Keratinocyte (primary cell): ENCODE measurements at places on chromosomes 3 and 15. TPM values are rescaled to one million over a fixed set of nuclear protein-coding genes. Genes with fewer than 3 reads are reported as not detected.

DNA sequence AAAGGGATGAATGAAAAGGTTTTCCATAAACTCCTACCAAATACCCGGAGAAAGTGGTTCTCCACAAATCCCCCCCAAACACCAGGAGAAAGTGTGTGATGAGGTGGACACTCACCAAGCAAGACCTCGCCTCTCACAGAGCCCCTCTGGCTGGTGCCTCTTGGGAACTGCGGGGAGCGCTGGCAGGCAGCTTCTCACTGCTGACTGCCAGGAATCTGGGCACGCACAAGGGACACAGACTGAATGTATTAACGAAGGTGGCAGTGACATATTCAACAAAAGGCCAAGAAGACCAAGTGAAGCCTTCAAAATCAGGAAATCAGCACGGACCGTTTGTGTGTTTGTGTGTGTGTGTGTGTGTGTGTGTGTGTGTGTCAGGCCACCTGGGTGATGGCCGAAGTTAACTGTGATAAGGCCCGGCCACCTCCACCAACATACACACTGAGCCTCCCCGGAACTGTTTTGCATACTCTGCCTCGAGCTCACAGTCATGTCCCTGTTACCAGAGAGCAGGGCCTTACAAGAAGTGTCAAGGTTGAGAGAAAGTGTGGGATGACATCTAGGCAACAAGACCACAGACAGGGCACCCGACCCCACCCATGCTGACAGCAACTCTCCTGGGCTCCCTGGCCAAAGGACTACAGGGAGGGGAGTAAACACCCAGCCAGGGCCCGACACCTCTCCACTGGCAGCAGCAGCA is 18.0 kb downstream of the ATP10A start:
- DNase-seq, result no peak

DNA sequence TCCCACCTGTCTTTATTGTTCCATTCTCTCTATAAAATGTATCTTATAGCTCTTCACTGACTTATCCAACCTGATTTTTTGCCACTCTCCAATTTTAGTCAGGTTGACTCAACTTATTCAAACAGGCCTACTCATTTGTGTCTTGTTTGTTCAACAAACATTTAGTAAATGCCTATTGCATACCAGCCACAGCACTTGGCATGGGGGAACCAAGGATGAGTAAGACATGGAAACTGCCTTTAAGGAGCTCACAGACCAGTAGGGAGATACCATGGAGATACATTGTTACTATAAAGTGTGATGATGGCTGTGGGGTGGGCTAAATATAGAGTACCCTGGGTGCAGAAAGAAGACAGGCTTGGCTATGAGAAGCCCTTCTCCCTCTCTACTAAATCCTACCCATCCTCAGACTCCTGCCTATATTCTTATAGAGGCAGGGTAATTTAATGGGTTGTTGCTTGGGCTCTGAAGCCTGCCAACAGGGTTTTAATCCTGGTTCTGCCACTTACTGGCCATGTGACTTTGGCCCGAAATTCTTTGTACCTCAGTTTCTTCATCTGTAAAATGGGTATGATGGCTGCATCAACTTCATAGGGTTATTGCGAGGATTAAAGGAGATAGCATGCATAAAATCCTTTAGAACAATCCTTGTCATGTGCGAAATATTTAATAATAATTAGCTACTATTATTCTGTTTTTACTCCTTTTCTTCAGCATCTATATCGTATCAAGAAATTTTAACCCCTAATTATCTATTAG is 348.5 kb upstream of the UMPS start:
- no peak for DNase-seq

Gene GOLGA6D
- polyA plus RNA-seq, result 0.03 TPM in 1 of 3 replicates, not detected in the others

DNA sequence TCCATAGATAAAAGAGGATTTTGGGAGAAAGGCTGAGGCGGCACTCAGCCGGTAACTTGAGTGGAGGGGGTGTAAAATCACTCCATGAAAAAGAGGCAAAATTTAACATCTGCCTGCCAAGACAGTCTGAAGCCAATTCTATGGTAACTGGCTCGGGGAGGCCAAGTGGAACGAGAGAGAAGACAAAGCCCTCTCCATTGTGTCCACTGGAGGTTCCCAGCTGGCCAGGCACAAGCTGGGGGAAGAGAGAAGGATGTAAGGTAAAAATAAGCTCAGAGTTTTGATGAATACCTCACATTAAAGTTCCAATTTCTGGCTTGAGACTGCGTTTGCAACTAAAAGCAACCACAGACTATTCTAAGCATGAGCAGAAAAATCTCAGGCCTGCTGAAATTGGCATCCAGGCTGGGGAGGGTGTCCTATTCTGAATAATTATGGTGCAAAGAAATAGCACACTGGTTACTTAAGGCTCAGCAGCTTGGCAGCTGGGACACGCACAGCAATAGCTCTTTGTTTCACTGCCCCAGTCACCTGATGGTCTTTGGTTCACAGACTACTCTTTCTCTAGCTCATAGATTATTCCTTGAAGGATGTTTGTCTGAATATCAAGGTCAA is 48.8 kb downstream of the CHRD start:
- DNase-seq, result no peak

Gene ST6GAL1
- 7.5 to 8.6 TPM (median 7.5 TPM) in 3 replicates for polyA plus RNA-seq

DNA sequence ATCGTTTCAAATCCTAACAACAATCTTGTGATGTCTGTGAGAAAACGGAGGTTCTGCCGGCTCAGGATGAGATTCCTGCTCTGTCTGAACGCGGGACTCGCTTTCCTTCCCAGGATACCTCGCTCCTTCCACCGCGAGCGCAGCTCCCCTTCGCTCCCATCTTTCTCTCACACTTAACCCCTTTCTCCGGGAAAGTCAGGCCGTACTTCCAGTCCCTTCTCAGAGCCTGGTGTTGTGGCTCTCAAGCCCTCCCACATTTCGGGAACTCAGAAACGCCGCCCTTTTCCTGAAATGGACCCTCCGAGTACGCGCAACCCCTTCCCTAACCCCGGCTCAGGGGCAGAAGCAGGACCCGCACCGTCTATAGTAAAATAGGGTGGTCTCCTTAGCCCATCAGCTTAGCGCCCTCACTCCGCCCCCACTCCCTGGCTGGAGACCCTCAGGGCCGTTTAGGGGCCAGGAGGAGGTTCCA is 378 bp upstream of the FEM1B start:
- no peak for DNase-seq
